ENCODE measurements at places on chromosomes 1 and 21. TPM values are rescaled to one million over a fixed set of nuclear protein-coding genes. Genes with fewer than 3 reads are reported as not detected.

The OR11L1 gene
- total RNA-seq = not detected

The OR2AK2 gene
- not detected for total RNA-seq

The ADAM30 gene
- total RNA-seq = not detected

The PYHIN1 gene
- total RNA-seq = 33.1 TPM

The GBP7 gene
- not detected for total RNA-seq

The CBS gene
- 3.8 TPM for total RNA-seq

The TNFRSF9 gene
- total RNA-seq = 0.59 TPM

The TACSTD2 gene
- 0.16 TPM for total RNA-seq

GRCh38 chr21:44862869-44863685, 10.4 kb downstream of the PTTG1IP start:
- no peak for DNase-seq

DNA sequence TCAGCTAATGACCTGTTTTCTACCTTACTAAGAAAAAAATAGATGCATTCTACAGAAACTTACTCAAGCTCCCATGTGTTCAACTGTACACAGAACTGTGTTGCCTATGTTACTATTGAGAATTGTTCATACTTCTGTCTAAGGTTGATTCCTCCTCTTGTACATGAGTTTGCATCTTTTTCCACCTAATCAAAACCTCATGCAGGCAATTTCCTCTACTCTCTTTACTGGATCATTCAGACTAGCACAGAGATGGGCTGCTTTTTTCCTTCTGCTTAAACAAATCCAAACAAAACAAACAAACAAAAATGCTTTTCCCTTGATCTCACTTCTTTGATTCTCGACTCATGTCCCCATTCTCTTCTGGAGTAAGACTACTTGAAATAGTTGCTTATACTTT, 58.8 kb upstream of the PTGFR start:
- DNase-seq = no peak

DNA sequence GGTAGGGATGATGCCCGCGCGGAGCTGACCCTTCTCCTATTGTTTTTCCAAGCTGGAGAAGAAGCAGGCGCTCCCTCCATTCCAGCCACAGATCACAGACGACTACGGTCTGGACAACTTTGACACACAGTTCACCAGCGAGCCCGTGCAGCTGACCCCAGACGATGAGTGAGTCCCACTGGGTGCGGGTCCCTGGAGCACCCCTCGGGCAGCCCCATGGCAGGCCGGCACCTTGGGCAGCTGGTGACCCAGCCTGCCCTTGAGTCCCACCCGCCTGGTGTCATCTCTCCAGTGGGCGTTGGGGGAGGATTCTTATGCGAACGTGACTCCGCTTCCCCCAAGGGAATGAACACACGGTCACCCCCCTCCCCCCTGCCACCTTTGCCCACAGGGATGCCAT, 10.0 kb downstream of the FAAP20 start:
- DNase-seq = no peak

DNA sequence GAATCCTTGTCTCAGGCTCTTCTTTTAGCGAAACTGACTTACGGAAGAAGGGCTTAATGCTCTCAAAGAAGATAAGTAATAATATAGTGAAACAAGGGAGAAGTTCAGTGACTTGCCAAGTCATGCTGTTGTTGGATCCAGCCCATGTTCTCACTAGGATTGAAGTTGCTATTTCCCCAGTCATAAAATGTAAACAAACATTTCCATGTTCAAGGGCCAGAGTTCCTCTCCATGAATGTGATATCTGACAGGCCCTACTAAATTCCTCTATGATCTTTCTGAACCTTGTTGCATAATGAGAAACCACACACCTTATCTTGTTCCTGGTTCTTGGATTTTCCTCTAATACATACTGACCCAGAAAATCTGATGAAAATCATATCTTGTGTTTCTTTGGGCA, 876.5 kb upstream of the B3GALT2 start:
- DNase-seq = no peak

DNA sequence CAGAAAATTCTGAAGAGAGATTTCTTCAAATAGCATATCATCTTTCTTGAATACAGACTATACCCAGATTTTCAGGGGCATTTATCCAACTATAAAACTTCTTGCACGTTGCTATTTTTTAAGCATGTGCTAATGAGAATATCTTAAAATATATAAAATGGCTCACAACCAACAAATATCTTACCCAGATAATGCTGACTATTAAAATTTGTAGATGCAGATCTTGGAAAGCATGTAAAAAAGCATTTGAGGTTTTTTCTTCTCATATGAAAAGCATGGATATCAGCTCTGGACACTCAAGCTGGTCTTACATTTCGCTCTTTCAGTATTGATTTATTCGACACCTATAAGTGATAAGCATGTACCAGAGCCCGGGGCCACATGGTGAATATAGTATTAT, 1187.7 kb upstream of the ADGRL4 start:
- no peak for DNase-seq

GRCh38 chr1:219575563-219575962, 37.3 kb downstream of the ZC3H11B start:
- DNase-seq = no peak

DNA sequence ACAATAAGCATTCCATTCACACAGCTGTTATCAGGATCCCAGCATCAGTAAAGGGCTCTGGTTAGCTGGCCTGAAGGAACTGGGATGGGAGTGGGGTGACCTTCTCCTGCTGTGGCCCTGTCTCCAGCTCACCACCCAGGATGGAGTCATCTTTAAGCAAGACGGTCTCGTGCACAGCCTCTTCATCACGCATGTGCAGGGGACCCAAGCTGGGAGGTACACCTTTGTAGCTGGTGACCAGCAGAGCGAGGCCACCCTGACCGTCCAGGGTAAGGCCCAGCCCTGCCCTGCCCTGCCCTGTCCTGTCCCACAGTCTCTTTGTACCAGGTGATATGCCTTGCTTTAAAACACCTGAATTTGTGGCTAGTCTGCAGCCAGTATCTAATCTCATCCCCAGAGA, 24.3 kb downstream of the IGFN1 start:
- DNase-seq = no peak

GRCh38 chr21:14594967-14595366, 48.9 kb upstream of the SAMSN1 start:
- DNase-seq = no peak

DNA sequence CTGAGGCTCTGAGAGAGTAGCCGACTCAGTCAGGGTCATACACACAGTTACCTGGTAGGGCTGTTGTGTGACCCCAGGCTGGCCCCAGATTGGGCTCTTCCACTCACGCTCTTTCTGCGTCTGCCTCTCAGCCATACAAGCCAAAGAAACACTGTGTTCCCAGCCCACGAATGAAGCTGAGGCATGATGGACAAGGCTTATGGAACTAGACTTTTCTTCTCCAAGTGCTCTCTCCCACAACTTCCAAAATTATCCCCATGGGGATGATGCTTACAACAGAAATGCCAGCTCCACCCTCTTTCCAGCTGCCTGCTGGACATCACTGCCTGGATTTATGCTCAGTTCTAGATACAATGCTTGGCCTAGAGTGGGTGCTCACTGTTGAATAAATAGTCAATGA, 102.8 kb upstream of the JUN start:
- no peak for DNase-seq

DNA sequence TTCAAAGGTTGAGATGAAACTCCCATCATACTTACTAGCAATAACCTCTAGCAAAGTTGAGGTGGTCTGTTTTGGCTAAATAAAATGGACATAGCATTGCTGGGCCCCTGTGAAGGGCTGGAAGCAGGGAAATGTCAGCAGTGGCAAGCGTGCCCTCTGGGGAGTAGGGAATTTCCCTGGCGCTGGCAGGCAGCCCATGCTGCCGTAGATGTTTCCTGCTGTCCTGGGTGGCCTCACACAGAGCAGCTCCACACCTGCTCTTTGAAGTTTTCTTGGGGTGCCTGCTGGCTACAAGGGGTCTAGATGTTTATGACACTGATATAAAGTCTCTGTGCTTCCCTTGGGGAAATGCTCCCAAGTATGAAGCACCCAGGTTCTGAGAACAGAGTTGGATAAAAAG, 30.2 kb downstream of the ADARB1 start:
- DNase-seq = no peak

DNA sequence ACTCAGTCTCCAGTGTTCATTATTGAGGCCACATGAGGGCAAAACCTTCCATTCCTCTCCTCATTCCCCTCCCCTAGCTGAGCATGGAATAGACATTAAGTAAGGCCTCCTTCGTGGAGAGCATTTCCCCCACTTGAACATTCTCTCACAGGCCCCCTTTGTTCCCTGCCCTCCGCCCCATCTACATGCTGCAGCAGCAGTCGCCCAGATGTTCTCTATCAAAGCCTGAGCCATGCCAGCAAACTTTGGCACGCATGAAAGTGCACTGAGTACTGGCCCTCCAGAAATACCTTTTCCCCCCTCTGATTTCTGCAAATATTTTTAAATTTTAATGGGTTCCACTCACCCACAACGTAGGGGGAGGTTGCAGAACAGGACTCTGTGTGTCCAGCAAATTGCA, 20.9 kb upstream of the GORAB start:
- DNase-seq = no peak

- DNase-seq = no peak
Observed at GRCh38 chr1:57102561-57103326, 136.9 kb upstream of the C8B start.

DNA sequence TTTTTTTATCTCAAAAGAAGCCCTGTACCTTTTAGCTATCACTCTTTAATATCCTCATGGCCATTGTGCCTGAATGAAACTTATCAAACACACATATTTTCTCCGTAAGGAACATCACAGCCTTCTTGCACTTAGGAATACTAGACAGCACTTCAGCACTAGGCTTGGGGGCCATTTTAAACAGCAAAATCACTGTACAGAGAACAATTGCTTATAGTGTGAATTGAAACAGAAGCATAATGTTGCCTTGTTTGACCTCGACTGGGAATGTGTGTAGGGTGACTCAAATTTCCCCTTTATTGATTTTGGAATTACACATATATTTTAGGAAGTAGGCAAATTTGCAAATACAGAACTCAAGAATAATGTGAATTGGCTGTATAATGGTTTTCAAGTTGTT, 36.4 kb downstream of the KYAT3 start:
- DNase-seq = no peak

- no peak for DNase-seq
Observed at GRCh38 chr1:62876535-62876934, 92.6 kb downstream of the ATG4C start.

GRCh38 chr1:21801100-21801499, 11.0 kb upstream of the LDLRAD2 start:
- no peak for DNase-seq

- DNase-seq = no peak
Observed at GRCh38 chr1:7456722-7457082, 314.4 kb upstream of the VAMP3 start.

- no peak for DNase-seq
Observed at GRCh38 chr1:176854758-176855745, 309.5 kb downstream of the ASTN1 start.

DNA sequence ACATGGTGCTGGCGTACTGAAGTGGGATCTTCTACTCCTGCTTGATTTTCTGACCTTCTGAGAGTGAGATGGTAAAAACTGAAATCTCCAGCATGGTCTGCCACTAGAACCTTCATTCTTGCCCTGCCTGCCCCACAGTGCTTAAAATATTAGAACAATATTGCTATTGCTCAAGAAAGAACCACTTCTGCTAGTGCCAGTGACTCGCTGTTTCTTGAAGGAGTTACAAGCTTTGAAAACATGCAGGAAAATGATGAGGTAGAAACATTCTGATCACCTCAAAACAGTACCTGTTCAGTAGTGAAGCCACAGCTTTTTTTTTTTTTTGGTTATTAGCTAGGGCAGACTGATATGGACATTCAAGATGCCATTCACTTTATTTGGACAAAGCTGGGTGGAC, 95.3 kb downstream of the BACH1 start:
- no peak for DNase-seq

DNA sequence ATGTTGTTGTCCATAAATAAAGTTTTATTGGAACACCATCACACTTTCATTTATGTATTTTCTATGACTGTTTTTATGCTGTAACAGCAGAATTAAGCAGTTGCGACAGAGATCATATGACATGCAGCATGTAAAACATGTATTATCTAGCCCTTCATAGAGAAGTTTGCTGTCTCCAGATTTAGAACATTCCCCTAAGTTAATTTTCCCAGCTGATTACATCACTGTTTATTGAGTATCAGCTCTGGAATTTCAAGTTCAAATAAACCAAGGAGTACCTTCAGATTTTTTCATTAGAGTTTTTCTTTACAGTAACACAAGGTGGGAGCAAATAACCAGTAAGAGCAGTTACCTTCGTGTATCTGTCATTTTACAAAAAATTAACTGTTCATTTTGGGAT, 792.8 kb downstream of the USP25 start:
- DNase-seq = no peak

DNA sequence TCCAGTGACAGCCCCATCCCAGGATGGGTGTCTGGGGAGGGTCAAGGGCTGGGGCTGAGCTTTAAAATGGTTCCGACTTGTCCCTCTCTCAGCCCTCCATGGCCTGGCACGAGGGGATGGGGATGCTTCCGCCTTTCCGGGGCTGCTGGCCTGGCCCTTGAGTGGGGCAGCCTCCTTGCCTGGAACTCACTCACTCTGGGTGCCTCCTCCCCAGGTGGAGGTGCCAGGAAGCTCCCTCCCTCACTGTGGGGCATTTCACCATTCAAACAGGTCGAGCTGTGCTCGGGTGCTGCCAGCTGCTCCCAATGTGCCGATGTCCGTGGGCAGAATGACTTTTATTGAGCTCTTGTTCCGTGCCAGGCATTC, 24.2 kb downstream of the PCSK9 start:
- no peak for DNase-seq

- DNase-seq = no peak
Observed at GRCh38 chr1:168676029-168676812, 52.8 kb downstream of the DPT start.

DNA sequence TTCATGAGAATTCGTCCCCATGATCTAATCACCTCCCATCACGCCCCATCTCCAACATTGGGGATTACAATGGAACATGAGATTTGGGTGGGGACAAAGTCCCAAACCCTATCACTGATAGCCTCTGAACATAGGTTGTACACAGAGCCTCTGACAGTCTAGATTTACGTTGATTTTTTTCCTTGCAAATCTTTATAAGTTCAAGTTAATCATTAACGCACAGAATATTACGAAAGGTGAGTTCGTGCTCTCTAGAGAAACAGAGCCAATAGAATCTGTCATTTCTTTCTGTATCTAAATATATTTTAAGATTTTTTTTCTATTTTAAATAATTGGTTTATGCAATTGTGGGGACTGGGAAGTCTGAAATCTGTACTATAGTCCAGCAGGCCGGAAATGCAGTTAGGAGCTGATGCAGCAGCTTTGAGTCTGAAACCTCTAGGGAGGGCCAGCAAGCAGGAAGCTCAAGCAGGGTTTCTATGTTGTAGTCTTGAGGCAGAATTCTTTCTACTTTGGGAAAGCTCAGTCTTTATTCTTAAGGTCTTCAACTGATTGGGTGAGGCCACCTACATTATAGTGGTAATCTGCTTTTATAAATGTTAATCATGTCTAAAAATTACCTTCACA, 61.0 kb downstream of the SELENOF start:
- no peak for DNase-seq

Data from T-cell (primary cell).